LoVo (cell line): ENCODE measurements at places on chromosomes 3 and 15.

DNA sequence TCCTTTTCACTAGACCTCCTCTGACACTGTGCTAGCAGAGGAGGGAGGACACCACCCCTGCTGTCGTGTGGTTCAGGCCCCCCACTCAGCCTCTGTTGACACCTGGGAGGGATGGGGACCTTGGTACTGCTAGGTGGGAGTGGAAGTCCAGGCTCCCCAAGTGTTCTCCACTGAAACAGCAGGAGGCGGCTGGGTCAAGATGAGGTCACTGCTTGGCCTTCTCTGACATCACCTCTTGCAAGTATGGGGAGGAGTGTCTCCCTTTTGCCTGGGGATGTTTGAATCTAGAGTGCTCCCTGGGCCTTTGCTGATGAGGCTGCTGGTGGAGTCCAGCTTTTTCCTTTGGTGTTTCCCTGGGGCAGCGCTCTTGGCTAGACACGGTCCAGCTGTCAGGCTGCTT, 101.5 kb downstream of the CHRNA7 start:
- DNase-seq = no peak

DNA sequence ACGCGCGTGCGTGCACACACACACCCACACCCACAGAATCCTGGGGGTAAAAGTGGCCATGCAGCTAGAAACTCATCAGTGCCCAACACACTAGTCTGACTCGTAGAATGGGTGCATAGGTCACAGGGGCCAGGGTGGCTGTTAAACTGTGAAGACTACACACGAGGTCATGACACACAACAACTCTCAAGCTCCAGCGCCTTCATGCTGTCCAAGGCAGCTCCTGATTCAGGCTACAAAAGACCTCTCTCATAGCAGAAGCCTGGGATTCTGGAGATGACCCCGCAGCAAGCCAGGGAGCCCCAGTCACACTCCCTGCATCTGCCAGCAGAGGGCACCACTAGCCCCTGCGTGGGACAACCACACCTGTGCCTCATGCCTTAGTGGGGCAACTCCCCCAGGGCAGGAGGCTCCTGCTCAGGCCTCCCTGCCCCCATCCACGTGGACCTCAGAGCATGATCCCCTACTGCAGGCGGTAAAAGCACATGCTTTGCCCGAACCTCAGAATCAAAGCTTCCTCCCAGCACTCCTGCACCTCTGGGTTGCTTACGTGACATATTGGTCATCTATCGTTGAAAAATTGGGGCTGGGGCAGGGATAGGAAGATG, 93.1 kb downstream of the LRIG1 start:
- peak; percentile 22 for DNase-seq

DNA sequence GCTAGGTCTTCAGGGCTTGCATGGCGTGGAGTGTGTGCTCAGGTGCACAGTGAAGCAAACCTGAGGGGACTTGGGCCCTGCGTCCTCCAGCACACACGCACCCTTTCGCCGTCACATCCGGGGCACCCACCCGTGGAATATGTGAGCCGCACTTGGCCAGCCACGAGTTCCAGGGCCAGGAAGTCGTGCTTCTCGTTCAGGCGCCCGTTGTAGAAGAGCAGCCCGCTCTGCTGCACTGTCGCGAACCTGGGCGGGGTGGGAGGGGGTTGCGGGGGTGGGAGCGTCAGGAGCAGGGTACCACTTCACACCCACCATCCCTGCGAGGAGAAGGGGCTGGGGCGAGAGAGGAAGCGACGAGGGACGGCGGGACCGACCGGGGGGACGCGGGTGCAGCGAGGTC, 7.1 kb downstream of the CELSR3 start:
- DNase-seq = no peak

- DNase-seq = no peak
Observed at GRCh38 chr3:2765002-2765579, 345.1 kb downstream of the IL5RA start.

DNA sequence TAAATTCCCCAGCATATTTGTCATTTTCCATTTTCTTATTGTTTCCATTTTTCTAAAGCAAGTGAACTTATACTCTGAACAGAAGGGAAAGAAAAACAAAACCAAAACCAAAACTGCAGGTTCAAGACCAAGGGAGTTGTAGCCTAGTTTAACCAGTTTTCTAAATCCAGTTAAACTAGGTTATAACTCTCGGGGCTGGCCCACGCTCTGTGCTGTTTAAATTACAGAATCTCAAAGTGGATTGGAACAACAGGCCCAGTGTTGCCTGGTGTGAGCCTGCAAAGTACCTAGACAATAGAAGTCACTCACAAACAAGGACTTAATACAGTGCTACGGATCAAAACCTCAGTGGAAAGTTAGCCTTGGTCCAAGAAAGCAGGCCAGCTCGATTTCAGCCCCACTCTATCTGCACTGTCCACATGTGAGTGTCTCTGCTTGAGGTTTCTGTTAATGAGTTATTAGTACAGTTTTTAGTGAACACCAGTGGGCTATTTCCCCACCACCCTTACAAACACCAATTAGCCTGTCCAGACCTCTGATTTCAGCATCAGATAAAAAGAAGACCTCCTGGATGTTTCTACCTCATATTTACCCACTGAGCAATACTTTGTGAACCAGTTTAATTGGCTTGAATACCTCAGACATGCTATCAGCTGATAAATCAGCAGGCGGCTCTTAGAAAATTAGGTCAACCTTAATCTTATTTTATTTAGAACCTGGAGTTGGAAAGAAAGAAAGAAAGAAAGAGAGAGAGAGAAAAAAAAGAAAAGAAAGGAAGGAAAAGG, 93.8 kb upstream of the PDZRN3 start:
- DNase-seq = no peak

GRCh38 chr3:115385774-115386730, 237.3 kb upstream of the GAP43 start:
- no peak for DNase-seq

DNA sequence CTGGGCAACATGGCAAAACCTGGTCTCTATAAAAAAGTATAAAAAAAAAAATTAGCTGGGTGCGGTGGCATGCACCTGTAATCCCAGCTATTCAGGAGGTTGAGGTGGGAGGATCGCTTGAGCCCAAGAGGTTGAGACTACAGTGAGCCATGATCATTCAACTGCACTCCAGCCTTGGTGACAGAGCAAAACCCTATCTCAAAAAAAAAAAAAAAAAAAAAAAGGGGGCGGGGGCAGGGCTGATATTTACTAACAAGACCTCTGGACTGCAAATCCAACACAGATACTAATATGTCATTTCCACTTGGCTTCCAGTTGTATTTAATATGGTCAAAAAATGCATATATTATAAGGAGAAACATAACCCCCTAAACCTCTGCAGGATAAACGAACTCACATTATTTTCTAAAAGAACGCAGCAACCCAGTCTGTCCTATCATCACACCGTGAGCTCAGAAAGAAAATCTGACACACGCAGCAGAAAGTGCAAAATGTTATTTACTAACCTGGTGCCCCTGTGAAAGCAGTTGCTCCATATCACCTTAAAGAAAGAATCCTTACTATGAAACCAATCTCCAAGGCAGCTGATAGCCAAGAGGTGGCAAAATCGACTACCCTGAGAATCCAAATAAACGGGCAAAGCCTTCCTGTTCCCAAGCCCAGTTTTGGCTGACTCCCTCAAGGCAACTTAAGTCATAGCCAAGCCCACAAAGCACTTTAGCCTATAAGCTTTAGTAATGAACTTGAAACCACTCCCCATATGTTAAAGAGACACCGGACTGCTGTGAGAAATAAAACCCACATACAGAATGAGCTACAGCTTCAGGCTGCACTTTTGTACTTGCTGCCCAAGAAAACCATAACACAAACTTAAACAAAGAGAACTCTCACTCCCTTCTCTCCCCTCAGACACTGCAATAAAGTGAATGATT, 39.3 kb downstream of the PLD1 start:
- peak; percentile 55 for DNase-seq

GRCh38 chr3:134445636-134446035, 40.1 kb downstream of the ANAPC13 start:
- DNase-seq = peak; percentile 14

DNA sequence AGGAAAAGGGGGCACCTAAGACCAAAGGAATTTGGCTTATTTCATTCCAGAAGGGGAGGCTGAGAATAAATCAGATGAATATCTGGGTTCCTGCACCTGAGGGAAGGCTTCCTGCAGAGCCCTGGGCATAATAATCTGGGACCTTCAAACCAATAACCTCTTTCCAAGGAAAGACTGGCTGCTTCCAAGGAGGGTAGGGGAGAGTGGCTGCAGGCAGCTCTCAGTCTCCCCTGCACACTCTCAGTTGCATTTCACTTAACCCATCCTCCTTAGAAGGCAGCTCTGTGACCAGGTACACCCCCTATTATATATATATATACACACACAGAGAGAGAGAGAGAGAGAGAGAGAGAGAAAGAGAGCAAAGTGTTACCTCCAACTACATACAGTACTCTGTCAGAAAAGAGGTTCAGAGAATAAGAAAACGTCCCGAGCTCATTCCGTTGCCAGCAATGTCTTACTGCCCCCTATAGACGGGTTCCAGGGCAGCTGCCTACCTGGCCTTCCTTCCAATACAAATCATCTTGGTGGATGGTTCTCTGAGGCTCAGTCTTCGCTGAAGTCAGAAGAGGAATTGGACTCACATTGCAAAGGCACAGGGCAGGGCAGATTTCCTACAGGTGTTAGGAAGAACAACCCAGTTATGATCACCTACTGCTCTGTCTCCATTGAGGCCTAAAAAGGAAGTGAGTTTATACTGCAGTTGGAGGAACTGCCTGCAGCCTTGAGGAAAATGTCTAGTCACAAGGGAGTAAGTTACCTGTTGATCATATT, 26.1 kb downstream of the CAPN3 start:
- no peak for DNase-seq

DNA sequence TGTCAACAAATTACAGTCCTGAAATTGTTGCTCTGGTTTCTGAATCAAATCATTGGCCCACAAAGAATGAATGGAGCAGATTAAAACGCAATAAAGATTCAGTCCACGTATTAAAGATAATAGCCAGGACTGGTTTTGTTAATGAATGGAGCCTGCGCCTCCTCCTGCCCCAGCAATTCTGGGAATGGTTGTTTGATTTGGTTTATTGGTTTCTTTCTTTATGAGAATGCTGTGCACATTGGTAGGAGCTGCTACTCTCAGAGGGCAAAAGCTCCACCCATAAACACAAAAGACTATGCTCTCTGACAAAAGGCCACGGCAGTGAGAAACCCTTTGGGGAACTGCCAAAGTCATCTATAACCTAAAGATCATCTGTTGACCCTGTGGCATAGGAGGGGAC, 261.1 kb downstream of the ABHD5 start:
- DNase-seq = no peak

GRCh38 chr3:185825006-185825638, at the start of gene IGF2BP2:
IGF2BP2 (minus strand) TSS chr3:185825042; CDS start chr3:185824960, 82 bp downstream.
- DNase-seq = peak; percentile 85

- DNase-seq = no peak
Observed at GRCh38 chr3:169619793-169620192, 43.7 kb downstream of the MECOM start.

DNA sequence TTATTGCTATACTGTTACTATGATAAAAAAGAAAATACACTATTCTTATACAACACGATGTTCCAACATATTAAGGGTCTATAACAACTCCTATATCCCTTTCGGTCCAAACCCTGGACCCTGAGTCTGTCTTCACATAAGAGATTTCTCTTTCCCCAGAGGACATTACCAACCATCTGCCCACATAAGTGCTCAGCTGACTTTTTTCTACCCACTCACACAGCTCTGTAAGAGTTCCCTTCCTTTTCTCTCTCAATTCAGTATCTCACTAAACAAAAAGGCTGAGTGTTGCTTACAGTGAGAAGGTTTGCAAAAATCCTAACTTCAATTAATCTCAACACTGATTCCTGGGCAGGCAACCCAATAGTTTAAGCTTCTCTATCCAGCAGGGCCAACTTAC, 30.5 kb downstream of the ITGB5 start:
- no peak for DNase-seq
